CD4-positive, alpha-beta T cell (primary cell): ENCODE measurements at places on chromosomes 7 and 10.

DNA sequence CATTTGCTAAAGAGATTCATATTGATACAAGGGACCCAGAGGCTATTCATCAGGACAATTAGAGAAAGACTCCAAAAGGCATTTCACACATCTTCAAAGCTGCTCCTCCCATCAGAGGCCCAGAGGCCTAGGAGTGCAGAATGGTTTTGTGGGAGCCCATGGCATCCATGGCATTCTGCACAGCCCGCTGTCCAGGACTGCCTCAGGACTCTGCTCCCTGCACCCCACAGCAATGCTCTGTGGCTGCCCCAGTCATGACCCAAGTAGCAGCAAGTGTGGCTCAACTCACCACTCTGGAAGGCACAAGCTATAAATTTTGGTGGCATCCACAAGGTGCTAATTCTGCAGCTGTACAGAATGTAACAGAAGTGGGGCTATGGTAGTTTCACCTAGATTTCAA is 38.5 kb downstream of the ZNF438 start:
- no peaks in the 10 kb centered on the region for H3K27me3 ChIP-seq
- H3K36me3 ChIP-seq = no peaks in the 10 kb centered on the region
- no peak overlapping the region for H3K4me3 ChIP-seq
- DNase-seq = no peak
- no peak overlapping the region for H3K27ac ChIP-seq

DNA sequence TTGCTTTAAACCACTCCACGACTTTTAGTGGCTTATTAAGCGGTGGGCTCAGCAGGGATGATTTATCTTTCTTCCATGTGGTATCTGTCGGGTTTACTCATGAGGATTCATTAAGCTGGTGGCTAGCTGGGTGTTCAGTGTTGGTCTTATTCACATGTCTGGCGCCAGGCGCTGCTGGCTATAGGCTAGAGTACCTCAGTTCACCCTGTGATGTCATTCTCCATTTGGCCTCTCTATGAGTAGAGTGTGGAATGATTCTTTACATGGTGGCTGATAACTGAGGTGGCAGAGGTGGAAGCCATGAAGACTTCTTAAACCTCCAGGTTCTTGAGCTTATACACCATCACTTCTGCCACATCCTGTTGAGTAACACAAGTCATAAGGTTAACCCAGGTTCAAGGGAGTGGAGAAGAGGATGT is 115.4 kb downstream of the MLLT10 start:
- no peak overlapping the region for H3K4me3 ChIP-seq
- peaks cover 12% of the 10 kb centered on the region for H3K36me3 ChIP-seq
- no peak overlapping the region for H3K27ac ChIP-seq
- DNase-seq = no peak

DNA sequence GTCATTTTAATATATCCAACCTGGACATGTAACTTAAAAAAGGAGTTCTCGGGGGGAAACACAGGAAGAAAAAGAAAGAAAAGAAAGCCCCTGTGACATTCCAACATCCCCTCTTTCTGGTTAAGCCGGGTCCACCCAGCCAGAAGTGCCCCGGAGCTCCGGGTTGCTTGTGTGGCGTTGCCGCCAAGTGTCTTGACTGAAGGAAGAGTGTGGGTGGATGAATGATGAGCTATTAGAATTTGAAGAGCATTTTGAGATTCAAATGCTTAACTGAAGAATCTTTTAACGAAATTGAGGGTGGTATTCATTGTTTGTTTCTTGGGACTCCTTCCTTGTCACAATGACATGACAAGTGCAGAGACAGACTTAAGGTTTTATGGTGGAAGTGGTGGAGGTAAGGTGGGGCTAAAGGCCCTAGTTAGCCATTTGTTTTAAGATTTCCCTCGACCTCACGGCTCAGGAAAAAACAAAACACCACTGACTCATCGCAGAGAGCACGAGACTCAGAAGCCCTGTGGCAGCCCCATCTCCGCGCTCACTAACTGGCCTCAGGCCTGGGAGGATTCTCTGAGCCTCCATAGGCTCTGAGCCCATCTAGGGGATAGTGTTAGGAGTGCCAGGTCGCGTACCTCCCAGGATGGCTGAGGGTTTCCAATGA is 1.8 kb upstream of the GLI3 start:
- H3K4me3 ChIP-seq = no peak overlapping the region
- H3K36me3 ChIP-seq = no peaks in the 10 kb centered on the region

GRCh38 chr10:90889636-90890035 is 17.9 kb downstream of the RPP30 start:
- H3K27me3 ChIP-seq = no peaks in the 10 kb centered on the region
- no peak for DNase-seq
- H3K36me3 ChIP-seq = peaks cover 86% of the 10 kb centered on the region

DNA sequence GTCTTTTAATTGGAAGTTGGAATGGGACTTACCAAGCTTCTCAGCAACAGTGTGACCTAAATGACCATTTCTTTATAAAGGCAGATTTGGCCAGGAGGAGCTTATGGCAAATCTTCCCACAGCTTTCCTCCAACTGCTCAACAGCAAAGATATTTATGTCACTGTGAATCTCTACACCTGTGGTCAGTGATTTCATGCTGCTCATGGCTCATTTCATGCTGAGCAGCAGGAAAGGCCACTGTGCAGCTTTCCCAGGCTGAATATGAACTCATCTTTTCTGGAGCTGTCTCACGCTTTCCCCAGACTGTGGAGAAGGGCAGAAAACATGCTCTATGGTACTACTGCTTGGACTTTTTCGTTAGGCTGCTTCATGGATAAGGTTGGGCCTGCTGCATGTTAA is 29.8 kb downstream of the CALCR start:
- H3K36me3 ChIP-seq = no peaks in the 10 kb centered on the region
- H3K4me3 ChIP-seq = no peak overlapping the region
- H3K4me1 ChIP-seq = no peaks in the 10 kb centered on the region
- H3K27me3 ChIP-seq = no peaks in the 10 kb centered on the region
- DNase-seq = no peak
- H3K27ac ChIP-seq = no peak overlapping the region

GRCh38 chr7:107495516-107495915 is 25.7 kb downstream of the GPR22 start:
- no peak overlapping the region for H3K27ac ChIP-seq
- DNase-seq = no peak
- H3K36me3 ChIP-seq = peaks cover 5% of the 10 kb centered on the region
- no peak overlapping the region for H3K4me3 ChIP-seq
- peaks cover 4% of the 10 kb centered on the region for H3K4me1 ChIP-seq
- no peaks in the 10 kb centered on the region for H3K27me3 ChIP-seq

GRCh38 chr7:79876848-79877252 is 257.8 kb upstream of the GNAI1 start:
- H3K27me3 ChIP-seq = no peaks in the 10 kb centered on the region
- no peak overlapping the region for H3K4me3 ChIP-seq
- DNase-seq = no peak
- no peaks in the 10 kb centered on the region for H3K4me1 ChIP-seq

DNA sequence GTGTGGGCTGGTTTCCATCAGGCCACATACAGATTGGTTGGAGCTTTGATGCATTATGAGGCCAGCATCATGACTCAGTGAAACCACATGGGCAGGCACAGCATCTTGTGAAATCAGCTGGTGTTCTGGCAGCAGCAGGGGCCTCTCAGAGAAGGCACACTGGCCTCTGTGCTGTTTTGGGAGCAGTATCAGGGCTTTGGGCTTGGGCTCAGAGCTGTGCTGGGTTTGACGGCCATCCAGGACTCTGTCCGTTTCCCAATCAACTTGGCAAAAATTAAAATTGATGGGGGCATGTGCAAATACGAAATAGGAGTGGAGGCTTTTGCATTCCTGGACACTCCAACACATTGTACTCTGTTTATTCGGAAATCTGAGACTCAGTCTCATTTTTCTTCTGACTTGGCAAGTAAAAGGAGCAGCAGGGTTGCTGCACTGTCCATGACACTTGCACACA is 190.9 kb downstream of the BMPER start:
- no peak overlapping the region for H3K27ac ChIP-seq
- DNase-seq = no peak
- no peak overlapping the region for H3K4me3 ChIP-seq
- no peaks in the 10 kb centered on the region for H3K27me3 ChIP-seq
- H3K36me3 ChIP-seq = no peaks in the 10 kb centered on the region

DNA sequence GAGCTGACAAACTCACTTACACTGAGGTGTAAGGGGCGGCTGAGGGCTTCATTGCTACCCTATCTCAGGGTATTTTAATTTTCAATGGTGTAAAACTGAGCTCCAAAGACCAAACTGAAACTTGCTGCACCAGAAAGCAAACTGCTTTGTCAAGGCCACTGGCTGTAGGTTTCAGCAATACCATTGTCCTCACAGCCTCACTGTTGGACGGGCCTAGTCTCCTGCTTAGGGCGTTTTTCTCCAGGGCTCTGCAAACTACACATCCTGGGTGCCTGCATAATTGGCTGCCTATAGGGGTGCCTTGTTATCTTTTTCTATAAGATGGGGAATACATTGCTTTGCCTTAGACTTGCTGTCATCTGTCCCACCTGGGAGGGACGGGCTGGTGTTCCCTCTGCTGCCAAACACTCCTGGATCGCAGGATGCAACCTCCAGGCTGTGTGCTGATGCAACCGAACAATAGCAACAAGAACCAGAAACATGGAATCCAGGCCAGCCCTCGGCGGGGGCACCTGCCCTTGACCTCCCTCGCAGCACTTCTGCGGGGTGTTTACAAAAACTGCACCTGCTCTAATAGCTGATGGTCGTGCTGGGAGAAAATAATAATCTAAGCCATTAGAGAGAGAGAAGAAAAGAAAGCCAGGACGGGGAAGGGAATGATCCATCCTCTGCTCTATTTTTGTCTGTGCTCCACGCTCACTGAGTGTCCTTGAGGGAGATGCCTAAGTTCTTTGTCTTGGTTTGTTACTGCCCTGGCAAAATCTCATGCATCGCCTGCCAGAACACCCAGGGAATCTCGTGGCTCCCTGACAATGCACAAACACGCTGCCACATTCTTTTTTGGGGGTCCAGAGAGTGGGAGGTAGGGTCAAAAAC is 104.5 kb downstream of the GALNT17 start:
- no peaks in the 10 kb centered on the region for H3K27me3 ChIP-seq
- no peak overlapping the region for H3K27ac ChIP-seq
- no peaks in the 10 kb centered on the region for H3K36me3 ChIP-seq
- H3K4me1 ChIP-seq = no peaks in the 10 kb centered on the region
- DNase-seq = no peak

GRCh38 chr10:29784175-29784773 is 149.5 kb upstream of the SVIL start:
- peaks cover 5% of the 10 kb centered on the region for H3K27me3 ChIP-seq
- no peak for DNase-seq
- H3K36me3 ChIP-seq = no peaks in the 10 kb centered on the region
- H3K27ac ChIP-seq = no peak overlapping the region
- no peaks in the 10 kb centered on the region for H3K4me1 ChIP-seq
- no peak overlapping the region for H3K4me3 ChIP-seq
